ENCODE measurements at places on chromosomes 4 and X. TPM values are rescaled to one million over a fixed set of nuclear protein-coding genes. Genes with fewer than 3 reads are reported as not detected.
A peak's percentile ranks its signal among the peaks of the same experiment; 100 is the strongest.

DNA sequence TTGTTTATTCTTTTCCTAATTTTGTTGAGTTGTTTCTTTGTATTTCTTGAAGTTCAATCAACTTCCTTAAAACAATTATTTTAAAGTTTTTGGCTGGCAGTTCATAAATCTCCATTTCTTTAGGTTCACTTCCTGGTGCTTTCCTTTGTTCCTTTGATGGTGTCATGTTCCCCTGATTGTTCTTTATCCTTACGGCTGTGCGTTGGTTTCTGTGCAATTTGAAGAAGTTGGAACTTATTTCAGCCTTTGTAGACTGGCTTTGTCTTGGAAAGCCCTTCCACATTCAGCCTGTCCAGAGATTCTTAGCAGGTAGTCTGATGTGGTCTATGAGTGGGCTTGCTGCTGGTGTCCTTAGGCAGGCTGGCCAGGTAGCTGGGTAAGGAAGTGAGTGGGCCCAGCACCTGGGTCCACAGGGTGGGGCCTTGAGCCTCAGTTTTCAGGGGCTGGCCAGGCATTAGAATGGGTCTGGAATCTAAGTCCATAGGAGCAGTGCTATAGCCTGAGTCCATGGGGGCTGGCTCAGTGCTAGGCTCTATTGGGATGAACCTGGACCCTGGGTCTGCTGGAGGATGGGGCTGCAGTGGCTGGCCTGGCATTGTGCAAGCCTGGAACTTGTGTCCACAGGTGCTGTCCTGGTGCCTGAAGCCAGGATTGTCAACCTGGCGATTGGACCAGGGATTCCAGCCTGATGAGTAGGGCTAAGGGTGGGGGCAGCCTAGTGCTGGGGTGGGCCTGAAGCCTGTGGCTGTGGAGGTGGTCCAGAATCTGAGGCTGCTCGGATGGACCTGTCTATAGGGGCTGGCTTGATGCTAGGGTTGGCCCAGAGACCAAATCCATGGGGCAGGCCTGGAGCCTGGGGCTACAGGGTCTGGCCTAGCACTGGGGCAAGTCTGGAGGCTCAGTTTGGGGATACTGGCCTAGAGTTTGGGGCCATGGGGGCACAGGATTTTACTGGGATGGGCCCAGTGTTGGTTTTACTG is 152.4 kb downstream of the STAG2 start:
- DNase-seq, result no peak

- no peak for DNase-seq
These were observed 26.5 kb upstream of the CYBB start for GRCh38 chrX:37753384-37753783.

GRCh38 chr4:80419946-80420345 is 84.4 kb downstream of the CFAP299 start:
- DNase-seq, result no peak

GRCh38 chr4:7842384-7843279 is 97.0 kb downstream of the AFAP1 start:
- DNase-seq, result peak; percentile 65

- DNase-seq, result no peak
These were observed 484.7 kb downstream of the PCDH7 start for GRCh38 chr4:31204874-31205273.

DNA sequence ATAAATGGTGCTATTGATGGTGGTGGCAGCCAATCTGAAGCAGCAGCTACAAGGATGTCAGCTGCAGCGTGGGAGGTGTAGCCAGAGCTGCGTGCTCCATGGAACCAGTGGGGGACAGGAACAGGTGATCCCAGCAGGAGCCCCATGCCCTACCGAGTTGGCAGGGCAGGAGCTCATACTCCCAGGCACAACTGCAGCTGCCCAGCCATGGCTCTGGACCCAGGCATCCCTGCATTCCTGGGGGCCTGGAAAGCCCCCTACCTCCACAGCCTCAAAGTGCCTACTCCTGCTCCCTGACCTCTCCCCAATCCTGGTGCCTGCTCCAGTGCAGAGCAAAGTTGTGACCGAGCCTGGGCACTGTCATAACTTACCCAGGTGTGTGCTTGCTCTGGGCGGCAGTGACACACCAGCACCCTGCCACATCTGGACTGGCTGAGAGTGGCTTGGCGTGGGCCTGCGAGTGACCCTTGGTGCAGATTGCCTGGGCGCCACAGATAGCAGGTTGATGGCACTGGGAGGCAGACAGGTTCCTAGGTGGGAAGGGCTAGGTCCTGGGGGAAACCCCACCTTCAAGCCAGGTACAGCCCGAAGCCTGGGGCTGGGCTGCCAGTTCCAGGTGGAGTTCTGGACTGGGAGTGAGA is 101.1 kb downstream of the DCAF12L2 start:
- DNase-seq, result no peak

The GABRG1 gene
- not detected for total RNA-seq

Measured in ureter (tissue), 1 donor.